ENCODE measurements at places on chromosomes 16 and 17.

DNA sequence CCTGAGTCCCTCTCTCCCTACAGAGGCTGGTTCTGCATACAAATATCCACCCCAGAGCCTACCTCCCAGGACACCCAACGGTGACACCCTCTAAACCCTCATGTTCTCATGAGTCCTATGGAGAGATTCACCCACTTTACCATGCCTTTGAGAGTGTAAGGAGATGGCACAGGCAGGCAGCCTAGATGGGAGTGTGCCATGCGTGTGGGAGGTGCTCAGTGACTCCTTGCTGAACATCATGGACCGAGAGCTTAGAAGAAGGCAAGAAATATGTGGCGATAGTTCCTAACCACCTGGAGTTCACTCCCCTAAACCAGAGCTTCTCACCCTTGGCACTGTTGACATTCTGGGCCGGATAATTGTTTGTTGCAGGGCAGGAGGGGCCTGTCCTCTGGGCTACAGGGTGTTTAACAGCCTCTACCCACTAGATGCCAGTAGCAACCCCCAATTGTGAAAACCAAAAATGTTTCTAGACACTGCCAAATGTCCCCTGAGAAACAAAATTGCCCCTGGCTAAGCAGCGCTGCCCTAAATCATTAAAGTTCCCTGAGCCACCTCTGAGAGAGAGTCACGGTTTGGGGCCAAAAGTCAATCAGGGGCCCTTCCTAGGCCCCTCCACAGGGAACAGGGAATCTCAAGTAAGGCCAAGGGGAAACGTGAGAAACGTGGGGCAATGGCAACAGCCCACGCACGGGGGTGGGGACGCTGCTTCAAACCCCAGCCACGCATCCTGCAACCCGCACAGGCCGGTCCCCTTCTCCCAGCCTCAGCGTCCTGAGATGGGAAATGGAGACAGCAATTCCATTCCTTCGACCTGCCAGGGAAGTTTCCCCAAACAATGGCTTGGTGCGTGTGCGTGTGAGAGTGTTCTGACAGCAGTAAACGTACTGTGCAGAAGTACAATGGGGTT lies 66.8 kb downstream of the C16orf78 start:
- no peak for DNase-seq

DNA sequence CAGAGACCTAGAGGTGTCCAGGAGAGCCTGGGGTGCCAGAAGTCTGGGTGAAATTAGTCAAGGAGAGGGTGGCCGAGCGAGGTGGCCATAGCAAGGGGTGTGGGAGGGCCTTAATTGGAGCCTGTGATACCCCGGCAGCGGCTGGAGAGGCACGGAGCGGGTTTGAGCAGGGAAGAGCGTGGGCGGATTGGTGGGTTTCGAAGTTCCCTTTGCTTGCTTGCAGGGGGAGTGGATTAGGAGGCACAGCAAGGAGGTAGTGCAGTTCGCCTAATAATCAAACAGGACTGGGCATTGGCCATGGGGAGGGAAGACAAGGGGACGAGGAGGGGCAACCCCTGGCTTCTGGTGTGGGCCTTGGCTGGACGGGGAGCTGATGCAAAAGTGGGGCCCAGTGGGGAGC lies 5.4 kb upstream of the FAM83G start:
- DNase-seq = no peak

- DNase-seq = no peak
Observed at GRCh38 chr16:912684-913613, 57.8 kb downstream of the LMF1 start.

GRCh38 chr16:84735849-84736586 lies 36.2 kb downstream of the USP10 start:
- no peak for DNase-seq

DNA sequence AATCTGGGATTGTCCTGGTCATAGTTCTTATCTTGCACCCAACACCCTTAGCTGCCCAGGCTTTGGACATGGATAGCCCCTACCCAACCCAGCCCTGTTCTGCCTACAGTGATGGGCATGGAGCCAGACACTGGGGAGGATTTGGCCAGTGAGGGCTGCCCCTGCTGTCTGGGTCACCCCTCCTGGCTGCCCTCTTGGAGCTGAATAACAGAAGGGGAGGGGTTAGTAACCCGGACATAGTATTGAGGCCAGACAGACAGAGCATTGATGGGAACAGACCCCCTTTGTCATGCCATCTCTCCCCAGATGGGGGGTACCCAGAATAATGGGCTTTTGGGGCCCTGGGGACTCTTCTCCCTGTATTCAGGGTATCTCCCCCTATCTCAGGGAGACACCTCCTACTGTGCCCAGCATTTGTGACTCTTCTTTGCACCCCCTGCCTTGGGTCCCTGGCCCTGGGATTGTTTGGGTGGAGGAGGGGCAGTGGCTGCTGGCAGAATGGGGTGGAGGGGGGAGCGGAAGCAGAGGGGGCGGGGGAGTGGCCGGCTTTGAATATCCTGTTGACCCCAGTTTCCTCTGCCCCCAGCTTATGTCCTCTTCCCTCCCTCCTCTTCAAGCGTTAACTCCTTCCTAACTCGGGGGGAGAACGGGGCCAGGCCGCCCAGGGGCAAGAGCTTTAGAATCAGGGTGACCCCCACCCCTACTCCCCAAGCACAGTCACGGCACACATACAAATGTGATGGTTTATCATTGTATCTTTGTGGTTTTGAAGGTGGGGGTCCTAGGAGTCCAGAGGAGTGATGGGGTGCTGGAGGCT lies 17.0 kb downstream of the GJD3 start:
- no peak for DNase-seq

DNA sequence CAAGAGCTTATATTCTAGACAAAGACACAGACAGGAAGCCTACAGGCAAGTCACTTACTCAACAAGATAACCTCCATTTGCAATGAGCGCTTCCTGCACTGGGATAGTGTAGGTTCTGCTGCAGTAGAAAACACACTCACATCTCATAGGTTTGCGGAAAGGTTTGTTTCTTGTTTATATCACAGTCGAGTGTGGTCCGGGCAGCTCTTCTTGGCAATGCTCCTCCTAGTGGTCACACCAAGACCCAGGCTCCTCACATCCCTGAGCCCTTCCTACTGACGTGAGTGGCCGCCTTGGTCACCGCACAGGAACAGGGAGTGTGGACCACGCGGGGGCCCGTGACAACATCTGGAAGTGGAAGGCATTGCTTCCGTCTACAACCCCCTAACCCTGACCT lies 48.0 kb upstream of the RBFOX3 start:
- DNase-seq = no peak

DNA sequence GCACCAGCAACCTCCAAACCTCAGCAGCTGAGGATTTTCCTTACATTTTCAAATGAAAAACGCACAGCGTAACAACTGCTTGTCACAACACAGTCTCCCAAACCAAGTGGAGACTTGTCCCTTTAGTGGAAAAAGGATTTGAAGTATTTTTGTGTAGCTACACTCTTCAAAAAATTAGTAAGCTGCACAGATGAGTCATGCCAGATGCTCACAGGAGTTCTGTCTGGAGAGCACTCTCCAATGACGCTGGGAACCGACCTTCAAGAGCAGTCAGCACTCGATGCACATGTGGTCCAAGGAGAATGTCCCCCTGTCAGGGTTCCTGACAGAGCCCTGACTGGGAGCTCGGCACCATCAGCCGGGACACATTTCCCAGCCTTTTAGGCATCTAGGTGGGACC lies 39.8 kb downstream of the MAP1LC3B start:
- no peak for DNase-seq

DNA sequence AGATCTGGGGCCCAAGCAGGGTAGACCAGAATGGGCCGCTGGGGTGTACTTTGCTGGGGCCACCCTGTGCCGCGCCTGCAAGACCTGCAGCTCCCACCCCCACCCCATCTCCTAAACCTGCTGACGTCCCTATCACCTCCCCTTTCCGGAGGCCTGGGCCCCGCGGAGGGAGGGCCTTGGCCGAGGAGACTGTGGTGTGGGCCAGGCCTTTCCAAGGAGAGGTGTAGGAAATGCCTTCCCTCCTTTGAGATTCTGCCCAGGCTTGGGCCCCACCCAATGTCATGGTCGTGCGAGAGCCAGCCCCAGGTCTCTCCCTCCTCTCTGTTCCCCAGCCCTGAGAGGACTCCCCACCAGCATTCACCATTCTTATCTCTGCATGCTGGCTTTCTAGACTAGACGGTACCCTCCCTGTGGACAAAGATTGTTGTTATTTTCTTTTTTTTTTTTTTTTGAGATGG lies 3.9 kb upstream of the WFIKKN2 start:
- no peak for DNase-seq

- no peak for DNase-seq
Observed at GRCh38 chr16:81478876-81479511, 34.4 kb downstream of the CMIP start.

DNA sequence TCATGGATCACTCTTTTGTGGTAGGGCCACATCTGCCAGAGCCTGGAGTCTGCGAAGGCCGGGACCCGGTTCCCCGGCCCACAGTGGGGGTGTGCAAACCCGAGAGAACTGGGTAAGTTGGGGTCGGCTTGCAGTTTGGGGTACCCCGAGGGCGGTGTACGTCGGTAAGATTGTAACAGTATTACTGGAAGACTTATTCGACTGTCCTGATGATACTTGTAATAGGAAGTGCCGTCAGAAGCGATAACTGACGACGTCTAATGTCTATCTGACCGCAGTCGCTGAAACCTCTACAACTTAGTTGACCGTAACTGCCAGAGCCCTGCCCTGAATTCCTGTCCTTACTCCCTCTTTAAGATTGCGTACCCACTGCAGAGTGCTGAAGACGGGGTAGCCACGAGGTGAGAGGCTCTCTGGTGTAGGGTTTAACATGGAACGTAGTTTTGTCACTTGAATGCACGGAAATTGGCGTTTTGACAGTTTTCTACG lies 24.0 kb downstream of the TRPV2 start:
- no peak for DNase-seq

DNA sequence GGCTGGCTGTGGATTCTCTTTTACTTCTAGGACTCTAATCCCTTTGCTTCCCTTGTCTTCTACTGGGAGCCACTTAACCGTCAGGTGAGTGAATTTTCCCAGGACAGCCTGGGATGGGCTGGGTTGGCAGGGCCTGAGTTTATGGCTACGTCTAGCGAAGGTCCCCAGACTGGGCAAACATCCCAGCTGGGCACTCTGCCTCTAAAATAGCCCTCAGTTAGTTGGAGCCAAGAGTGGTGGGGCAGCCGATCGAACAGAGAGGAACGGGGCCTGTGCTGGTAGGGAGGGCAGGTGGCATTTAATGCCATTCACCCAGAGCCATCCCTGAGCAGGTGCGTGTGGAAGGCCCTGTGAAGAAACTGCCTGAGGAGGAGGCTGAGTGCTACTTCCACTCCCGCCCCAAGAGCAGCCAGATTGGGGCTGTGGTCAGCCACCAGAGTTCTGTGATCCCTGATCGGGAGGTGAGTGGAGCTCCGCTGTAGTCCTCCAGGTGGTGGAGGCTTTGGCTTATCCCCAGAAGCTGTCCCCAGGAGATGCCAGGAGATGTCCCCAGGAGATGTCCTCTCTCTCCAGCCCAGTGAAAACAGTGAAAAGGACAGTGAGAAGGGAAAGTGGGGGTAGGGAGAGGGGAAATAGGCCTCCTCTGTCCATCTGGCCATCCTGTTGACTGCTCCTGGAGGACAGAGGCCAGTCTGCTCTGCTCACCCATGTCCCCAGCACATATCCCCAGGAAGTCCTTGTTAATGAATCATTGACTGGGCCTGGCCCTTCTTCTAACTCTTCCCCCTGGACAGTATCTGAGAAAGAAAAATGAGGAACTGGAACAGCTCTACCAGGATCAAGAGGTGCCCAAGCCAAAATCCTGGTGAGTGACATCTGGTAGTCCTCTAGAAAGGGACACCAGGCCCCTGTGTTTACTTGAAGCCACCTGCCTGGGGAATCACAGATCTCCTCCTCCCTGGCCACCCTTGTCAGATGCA lies 4.4 kb downstream of the PNPO start:
- no peak for DNase-seq

DNA sequence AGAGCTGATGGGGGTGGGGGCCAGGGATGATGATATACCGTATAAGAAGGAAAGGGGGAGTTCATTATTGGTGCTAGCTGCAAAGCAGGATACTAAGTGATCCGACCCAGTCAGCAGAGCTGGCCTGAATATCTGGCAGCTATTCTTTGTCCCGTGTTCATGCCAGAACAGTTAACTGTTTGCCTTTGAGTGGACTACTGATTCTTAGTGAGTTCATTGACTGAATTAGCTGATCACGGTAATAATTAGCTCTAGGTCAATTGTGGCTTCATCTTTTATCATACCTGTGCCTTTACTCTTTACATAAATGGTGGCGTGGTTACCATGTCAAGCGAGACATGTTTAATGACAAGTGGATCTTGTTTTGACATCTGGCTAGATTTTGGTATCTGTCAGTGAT lies 5.3 kb downstream of the KPNB1 start:
- no peak for DNase-seq

GRCh38 chr16:85512808-85513115 lies 100.4 kb upstream of the GSE1 start:
- DNase-seq = no peak

- DNase-seq = no peak
Observed at GRCh38 chr16:19860166-19861041, 24.2 kb downstream of the GPRC5B start.

DNA sequence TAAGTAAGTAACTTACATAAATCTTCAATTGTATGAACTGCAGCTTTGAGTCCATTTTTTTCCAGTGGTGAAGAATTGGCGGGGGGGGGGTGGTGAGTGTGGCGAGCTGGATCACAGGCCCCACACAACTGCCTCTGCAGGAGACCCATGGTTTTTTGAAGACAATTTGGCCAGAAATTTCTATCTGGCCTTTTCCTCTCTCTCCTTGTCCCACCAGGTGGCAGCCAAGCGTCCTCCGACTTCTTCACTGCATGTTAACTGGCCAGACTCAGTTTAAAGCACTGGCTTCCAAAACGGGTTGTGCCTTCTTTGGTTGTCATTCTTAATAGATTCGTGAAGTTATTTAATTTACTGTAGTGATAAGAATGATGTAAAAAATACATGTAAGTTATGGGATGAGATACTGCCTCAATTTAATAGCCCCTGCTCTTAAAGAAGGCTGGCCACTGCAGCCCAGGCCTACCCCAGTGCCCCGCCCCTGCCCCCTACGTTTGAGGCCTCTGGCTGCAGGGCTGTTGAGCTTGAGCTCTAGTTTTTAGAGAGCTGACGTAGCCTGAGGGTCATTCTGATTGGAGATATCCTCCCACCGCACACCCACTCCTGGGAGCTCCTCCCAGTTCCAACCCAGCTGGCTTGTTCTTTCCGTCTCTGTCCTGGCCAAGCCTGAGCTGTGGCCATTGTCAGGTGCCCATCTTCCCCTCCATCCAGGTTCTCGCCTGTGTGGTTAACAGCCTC lies 36.4 kb downstream of the AKAP1 start:
- no peak for DNase-seq

- DNase-seq = no peak
Observed at GRCh38 chr17:50355701-50356341, 9.9 kb downstream of the XYLT2 start.

DNA sequence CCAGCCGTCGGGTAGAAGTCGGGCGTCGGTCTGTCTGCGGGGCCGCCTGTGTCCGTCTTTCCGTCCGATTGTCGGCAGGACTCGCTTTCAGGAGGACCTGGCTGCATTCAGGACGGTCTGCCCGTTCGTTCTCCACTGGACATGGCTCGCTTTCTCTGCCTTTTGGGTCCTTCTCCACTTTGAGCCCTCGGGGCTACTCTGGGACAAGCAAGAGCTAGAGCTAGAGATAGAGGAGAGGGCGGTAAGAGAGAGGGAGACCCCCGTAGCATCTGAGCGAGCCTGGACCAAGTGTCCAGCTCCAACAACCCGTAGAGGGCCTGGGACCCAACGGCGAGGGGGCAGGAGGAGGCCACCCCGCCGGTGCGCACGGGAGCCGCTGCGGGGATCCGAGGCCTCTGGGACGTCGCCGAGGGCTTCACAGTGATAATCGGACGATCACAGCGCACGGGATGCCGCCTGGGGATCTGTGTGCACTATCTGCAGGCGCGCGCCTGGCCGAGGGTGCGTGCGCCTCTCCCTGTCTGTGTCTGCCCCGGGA lies 4.5 kb downstream of the TBX4 start:
- no peak for DNase-seq

- DNase-seq = no peak
Observed at GRCh38 chr16:4240624-4241023, 1.3 kb downstream of the SRL start.
